ENCODE measurements at places on chromosomes 16 and 17.

DNA sequence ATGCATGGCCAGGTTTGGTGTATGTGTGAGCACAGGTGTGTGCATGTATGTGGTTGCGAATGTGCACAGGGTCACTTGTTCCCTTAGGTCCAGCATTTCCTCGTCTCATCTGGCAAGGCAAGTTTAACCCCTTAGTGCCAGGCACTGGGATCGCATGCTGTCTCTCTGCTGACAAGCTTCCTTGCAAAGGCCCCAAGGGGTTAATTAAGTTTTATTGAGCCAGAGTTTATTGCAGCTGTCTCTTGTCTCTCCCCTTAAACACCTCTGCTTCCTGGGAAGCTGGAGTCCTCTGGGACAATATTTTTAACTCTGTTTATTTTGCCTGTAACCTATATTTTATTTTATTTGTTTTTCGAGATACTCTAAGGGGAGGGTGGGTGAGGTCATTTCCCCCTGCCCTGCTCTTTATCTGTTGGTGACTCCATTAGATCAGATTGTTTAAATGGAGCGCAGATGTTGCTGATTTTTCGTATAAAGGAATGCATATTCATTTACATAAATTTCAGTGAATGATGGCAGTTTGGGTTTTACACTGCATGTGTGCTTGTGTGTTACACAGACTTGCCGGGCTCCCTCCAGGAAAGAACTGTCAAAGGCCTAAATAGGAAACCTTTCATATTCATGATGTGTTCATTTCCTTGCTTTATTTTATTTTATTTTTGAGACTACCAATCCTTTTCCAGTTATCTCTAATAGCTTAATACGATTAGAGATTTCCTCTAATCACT lies 99.7 kb downstream of the CBLN1 start:
- DNase-seq, result no peak

- no peak for DNase-seq
Measured at GRCh38 chr17:6654841-6655731, 3.5 kb downstream of the C17orf100 start.

GRCh38 chr16:80580109-80580832 lies 39.5 kb downstream of the DYNLRB2 start:
- peak; percentile 35 for DNase-seq

DNA sequence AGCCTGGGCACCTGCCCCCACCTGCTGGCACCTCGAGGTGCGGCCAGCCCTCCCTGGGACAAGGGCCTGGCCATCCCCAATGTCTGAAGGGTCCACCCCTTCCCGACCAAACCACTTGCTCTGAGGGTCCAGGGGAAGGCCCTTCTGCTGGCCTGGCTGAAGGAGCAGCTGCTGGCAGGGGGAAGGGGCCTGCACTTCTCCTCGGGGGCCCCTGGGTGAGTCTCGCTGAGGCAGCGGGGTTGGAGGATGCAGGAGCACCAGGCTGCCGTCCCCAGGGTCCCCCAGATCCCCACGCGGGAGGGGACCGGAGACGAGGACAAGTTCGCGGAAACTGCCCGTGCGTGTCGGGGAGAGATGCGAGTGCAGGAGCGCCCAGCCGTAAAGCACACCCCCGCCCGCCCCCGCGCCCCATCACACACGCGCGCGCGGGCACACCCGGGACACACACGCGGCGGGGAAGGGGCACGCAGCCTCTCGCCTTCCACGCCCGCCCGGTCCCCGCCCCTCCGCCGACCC lies 725 bp upstream of the CACNA1H start:
- peak; percentile 54 for DNase-seq

- DNase-seq, result no peak
Measured at GRCh38 chr16:59864981-59865666, 1131.0 kb upstream of the GOT2 start.

DNA sequence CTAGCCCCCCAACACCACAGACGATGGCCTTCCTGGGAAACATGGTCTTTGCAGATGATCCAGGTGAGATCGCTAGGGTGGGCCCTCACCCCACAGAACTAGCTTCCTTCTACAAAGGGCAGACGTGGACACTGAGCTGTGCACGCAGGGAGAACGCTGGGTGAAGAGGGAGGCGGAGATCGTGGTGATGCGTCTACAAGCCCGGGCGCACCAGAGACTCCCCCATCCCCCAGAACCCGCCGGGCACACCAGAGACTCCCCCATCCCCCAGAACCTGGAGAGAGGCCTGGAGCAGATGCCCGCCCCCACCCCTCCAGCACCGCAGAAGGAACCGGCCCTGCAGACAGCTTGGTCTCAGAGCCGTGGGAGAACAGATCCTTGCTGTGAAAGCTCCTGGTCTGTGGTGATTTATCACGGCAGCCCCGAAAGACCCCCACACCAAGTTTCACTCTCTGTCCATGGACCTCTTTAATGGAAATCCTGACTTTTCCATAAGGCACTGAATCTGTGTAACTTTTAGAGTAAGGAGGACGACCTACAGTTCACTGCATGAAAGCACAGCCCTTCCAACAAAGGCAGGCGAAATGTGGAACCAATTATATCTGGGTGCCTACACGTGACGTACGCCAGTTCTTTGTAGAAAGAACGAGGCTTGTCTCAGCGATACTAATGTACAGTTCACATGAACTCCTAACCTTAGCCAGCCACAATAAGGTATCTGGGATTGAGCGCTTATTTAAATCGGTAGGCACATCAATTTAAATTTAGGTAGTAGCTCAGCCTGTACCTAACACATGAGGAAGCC lies 88.5 kb downstream of the ANKRD11 start:
- no peak for DNase-seq

DNA sequence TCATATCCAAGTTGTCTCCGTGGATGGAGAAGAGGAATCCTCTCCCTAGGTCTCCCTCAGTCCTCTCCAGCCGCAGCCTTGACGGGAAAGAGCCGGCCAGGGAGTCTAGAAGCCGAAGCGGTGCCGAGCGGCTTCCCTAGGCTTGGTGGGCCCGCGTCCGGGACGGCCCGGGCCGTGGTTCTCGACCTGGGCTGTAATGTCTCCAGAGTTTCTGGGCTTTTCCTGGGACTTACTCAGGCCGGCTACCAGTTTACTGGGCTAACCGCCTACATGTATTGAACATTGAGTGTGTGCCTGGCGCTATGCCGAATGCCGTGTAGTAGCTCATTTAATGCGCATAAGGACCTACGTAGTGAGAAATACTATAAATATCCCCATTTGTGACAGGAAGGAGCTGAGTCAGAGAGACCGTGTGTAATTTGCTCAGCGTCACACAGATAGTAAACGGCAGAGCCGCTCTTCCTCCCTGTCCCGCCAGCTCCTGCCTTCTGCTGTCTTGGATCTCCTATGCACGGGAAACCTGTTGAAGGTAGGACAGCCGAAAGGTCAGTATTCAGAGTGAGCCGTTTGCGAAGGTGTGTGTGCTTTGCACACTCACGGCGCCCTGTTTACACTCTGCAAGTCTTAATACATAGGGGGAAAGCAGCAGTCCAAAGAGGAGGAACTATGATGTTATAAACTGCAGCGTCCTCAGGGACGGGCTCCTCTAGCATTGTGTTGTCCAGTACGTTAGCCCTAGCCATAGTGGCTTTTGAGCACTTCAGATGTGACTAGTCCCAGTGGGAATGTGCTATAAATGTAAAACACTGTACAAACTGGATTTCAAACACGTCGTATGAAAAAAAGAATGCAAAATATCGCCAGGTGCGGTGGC lies 723 bp upstream of the SPAG5 start:
- peak; percentile 72 for DNase-seq

- peak; percentile 50 for DNase-seq
Measured at GRCh38 chr17:50055055-50055425, 870 bp upstream of the ITGA3 start.

GRCh38 chr17:19368229-19368628 lies 5.7 kb upstream of the B9D1 start:
- DNase-seq, result no peak

GRCh38 chr16:8855051-8855786 lies 13.6 kb downstream of the CARHSP1 start:
- DNase-seq, result peak; percentile 23

GRCh38 chr16:85449885-85450245 lies 163.3 kb upstream of the GSE1 start:
- no peak for DNase-seq

GRCh38 chr17:8116776-8117175 lies 1.5 kb downstream of the ALOXE3 start:
- DNase-seq, result no peak

DNA sequence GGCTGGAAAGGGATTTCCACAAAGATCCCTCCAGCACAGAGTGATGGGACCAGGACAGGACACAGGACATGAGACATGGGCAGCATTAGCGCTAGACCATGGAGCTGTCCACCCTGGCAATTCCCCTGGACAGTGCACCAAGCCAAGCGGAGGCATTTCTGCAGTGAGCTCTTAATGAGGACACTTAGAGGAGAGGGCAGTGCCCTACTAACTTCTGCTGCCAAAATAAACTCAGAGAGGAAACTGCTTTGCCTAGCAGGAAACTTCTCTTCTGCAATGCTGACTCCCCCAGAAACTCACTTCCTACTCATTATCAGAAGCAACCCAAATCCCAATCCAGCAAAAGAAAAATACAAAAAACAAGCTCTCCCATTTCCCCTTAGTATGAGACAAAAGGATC lies 119.2 kb downstream of the HS3ST2 start:
- DNase-seq, result no peak

- no peak for DNase-seq
Measured at GRCh38 chr17:67554634-67555033, 163.1 kb upstream of the NOL11 start.

- no peak for DNase-seq
Measured at GRCh38 chr16:70482624-70483023, 28.2 kb downstream of the FCSK start.

DNA sequence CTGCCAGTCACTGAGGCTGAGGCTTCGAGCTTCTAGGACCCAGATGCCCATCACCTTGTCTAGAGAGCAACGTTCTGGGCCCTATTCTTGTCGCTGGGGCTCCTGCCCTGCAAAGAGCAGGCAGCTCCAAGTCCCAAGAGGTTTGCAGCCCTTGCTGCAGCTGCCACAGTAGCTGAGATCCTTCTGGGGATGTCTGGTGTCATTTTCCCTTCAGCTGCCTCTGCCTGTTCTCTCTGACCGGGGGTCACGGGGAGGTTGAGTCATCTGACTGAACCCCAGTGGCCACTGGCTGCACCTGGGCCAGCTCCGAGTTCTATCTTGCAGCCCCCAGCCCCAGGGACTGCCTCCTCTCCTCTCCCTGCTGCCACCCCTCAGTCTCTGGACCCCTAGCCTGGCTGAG lies 4.9 kb downstream of the WSCD1 start:
- DNase-seq, result no peak

DNA sequence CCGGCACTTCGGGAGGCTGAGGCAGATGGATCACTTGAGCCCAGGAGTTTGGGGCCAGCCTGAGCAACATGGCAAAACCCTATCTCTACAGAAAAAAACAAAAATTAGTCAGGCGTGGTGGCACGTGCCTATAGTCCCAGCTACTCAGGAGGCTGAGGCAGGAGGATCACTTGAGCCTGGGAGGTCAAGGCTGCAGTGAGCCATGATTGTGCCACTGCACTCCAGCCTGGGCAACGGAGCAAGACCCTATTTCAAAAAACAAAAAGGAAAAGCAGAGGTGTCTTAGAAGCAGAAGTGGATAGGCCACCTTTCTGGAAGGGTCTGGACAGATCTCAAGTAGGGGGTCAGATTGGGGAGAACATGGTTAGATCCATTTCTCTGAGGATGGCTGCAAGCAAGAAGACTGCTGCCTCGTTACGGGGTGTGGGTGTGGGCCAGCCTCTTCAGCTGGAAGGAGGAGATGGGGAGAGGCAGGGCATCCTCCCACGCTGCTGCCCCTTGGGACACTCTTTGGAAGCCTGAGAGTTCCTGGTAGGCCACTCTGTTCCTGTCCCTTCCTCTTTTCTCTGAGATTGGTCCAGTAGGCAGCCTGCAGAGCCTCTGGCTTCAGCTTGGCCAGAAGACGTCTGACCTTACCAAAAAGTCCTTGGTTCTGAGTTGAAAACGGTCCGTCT lies 208.0 kb downstream of the MSI2 start:
- DNase-seq, result no peak

DNA sequence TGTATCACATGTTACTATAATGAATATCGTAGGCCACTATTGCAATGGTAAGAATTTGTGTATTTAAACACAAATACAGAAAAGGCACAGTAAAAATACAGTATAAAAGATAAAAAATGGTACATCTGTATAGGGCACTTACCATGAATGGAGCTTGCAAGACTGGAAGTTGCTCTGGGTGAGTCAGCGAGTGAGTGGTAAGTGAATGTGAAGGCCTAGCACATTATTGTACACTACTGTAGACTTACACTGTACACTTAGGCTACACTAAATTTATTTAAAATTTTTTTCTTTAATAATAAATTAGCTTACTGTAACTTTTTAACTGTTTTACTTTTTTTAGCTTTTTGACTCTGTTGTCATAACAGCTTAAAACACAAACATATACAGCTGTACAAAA lies 42.5 kb downstream of the AKAP10 start:
- no peak for DNase-seq

DNA sequence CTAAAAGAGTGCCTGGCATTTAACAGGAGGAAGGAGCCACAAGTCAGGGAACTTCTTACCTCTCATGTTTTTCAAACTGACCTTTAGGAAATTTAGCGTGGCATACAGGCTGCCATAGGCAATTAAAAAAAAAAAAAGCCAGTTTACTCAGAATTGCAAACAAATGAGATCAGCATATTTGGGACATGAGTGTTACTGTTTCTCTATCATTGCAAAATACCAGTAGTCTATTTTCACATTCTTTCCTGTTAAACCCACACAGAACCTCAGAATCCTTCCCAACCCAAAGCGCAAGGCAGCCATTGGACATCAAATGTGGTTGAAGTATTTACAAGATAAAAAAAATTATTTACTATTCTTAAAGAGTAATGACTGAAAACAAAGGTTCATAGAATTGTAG lies 366.4 kb upstream of the DYNLRB2 start:
- no peak for DNase-seq

- no peak for DNase-seq
Measured at GRCh38 chr16:1054660-1055556, 17.6 kb upstream of the SSTR5 start.

- DNase-seq, result no peak
Measured at GRCh38 chr16:29987371-29988085, 7.9 kb downstream of the HIRIP3 start.

GRCh38 chr17:78498848-78499247 lies 78.3 kb downstream of the DNAH17 start:
- DNase-seq, result no peak
